Activated T-helper 17 cell treated with anti-CD3 and anti-CD28 coated beads, Interleukin-2, amount 50 U/mL, for 72 hours (primary cell): ENCODE measurements at places on chromosomes 12 and 14.

GRCh38 chr14:100333311-100333710 is 10.2 kb downstream of the SLC25A47 start:
- ATAC-seq, result no peak

DNA sequence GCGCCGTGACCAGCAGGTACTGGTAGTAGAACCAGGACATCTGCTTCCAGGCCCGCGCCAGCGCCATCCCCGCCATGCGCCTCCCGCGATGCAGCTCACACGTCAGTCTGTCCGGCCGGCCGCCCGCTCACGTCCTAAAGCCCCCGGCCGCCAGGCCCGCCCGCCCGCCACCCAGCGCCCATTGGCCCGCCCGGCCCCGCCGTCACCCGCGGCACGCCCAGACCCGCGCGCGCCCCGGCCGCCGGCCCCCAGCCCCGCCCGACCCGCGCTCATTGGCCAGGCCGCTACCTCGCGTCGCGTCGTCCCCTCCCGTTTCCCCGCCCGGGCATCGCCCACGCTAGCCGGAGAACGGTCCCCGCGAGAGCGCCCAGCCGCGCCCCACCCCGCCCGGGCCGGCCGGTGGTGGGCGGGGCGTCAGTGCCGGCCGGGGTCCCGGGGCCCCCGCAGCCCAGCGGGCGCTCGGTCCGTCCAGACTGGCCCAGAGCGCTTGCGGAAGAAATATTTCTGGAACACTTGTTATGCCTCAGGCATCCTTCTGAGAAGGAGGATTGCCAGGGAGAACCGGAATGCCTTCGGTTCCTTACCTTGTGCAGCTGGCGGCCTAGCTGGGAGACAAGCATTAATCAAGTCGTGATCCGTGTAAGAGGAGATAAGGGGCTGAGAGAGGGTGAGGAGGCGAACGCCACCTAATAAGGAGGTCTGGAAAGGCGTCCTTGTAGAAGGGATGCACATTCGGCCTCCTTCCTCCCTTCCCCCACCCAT is at the start of gene SPTSSA:
TSS of gene SPTSSA (minus strand) at position 109 of the 762 bp plus-strand sequence. CDS start at position 76, 33 bp downstream.
- ATAC-seq, result peak; percentile 97

- ATAC-seq, result no peak
Measured at GRCh38 chr12:53868511-53868986, 70.1 kb upstream of the HOXC13 start.

DNA sequence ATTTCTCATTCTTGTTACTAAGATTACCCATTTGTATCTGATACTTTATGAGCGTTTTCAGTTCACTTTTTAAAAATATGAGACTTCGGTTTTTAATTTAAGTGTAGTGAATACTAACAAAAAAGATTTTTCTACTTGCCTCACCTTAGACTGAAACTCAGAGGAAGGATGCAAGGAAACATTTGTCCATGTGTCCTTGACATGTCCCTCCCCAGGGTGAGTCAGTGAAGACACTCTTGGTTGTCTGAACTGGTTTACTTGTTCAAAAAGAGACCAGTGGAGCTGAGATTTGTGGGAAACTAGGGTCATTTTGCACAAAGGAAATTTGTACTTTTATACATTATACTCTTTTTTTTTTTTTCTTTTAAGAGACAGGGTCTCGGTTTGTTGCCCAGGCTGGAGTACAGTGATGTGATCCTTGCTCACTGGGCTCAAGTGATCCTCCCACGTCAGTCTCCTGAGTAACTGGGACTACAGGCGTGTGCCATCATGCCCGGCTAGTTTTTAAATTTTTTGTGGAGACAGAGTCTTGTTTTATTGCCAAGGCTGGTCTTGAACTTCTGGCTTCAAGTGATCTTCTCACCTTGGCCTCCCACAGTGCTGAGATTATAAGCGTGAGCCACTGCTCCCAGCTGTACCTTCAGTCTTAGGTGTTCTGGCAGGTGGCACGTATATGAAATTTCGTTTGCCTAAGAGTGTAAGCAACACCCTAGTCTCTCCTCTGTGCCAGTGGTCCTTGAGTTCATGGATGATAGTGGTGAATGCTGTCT is 56.7 kb downstream of the PPFIBP1 start:
- ATAC-seq, result no peak

DNA sequence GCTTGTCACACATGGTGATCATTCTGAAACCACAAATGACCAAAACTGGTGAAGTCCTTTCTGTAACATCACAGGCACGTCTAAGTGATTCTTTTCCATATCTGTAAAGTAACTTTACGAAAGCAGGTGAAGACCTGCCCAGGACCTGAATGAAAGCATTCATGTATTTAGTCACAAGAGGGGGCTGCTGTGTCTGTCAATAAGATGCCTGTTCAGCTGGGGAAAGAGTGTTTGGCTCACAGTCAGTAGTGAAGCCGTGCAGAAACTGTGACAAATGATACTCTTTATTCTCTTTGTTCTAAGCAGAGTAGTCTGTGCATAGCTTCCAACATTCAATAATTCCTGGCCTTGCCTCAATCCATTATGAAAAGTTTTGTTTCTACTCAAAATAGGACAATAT is 373.5 kb upstream of the OR4E1 start:
- ATAC-seq, result peak; percentile 74

DNA sequence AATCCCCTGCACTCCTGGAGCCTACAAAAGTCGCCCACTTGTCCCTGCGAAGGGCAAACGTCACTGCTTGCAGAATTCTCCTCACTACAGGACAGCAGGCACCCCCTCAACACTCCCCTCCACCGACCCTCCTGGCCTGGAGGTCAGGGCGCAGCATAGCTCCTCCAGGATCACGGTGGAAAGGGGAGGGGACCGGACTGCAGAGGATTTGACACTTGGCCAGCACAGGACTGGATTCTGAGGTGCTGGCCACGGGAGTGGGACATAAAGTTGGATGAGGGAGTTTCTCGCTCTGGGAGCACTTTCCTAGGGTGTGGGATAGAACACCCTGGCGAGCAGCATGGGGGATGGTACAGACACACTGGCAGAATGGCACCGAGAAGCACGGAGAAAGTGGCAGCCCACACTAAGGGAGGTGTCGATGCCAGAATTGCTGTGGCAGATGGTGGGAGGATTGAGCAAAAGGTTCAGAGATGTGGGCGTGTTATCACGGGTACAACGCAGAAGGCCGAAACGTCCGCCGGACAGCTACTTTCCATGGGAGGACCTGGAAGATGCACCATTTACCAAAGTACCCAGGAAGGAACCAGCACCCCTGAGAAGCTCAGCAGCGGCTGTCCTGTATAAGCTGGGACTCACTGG is 51.4 kb upstream of the DIO3 start:
- no peak for ATAC-seq

DNA sequence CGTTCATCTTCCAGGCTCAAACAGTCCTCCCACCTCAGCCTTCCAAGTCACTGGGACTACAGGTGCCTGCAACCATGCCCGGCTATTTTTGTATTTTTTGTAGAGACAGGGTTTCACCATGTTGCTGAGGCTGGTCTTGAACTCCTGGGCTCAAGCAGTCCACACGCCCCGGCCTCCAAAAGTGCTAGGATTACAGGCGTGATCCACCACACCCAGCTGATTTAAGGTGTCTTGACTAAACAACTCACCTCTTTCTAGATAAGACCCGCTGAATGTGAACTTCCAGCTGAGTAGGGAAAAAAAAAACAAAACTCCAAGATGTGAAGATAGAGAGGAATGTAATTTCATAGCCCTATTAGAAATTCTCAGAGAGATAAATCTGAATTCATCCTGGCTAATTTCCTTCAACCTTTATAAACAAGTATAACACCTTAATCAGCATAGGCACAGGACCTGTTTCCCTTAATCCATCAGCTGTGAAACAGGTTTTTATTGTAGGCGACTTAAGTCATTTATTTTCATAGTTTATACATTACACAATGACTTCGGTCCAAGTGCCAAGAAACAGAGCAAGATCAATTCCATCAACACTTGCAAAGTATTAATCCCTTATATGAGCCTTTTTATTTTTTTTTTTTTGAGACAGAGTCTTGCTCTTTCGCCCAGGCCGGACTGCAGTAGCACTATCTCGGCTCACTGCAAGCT is 51.5 kb downstream of the HCAR2 start:
- ATAC-seq, result no peak
